Fibroblast of mammary gland (primary cell): ENCODE measurements at places on chromosomes 11 and 22.

GRCh38 chr22:16917144-16918003 lies 90.6 kb downstream of the GAB4 start:
- DNase-seq: peak; percentile 59

GRCh38 chr11:117836077-117836960 lies 11.8 kb upstream of the FXYD2 start:
- no peak for DNase-seq

GRCh38 chr11:69744435-69744834 lies 30.7 kb downstream of the FGF4 start:
- DNase-seq: peak; percentile 43

GRCh38 chr11:79691445-79691844 lies 250.6 kb upstream of the TENM4 start:
- no peak for DNase-seq

DNA sequence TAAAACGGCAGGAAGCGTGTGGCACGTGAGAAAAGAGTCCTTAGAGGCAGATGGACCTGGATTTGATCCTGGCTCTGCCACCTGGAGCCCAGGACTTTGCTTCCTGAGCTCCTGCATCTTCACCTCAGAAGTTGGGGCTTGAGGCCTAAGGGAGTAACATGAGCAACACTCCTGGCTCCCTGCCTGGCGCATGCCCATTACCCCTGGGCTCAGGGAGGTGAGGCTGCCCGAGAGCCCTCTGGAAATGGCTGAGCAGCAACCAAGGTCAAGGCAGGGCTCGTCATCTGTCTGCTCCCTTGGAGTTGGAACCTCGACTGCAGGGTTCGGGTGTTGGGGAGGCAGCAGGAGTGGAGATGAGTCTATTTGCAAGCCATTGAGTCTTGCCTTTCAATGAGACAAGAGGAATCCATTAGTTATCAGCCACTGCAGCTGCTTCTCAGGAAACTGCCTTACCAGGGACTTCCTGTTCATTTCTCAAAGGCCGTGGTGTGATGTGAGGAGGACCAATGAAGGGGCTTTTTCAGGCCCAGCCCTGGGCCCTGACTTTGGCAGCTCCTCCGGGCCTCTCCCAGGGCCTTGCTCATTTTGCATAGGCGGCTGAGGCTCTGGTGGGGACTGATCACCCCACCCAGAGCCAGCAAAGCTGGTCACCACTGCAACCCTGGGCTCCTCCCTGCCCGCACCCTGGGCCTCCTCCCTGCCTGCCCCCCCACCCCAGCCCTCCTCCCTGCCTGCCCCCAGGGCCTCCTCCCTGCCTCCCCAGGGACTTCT lies 6.4 kb downstream of the FADS2 start:
- peak; percentile 88 for DNase-seq

DNA sequence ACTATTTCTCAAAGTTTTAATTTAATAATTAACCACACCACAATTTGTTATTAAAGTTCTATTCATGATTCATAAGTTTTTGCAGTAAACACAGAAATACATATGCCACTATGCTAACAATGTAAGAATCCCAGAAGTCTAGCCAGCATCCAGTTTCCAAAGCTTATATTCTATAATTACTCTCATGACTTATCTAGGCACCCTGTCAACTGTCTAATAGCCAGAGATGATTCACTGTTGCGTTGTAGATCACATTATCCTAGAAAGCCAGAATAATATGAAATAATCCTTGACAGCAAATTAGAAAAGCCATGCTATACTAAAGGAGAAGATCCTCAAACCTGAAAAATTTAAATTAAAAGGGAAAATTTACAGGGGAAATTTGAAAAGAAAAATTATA lies 141.0 kb downstream of the SOX6 start:
- no peak for DNase-seq

- DNase-seq: peak; percentile 80
Measured at GRCh38 chr11:124801636-124802312, 1.6 kb upstream of the MSANTD2 start.

GRCh38 chr11:43969543-43969942 lies 27.1 kb downstream of the C11orf96 start:
- DNase-seq: peak; percentile 56

DNA sequence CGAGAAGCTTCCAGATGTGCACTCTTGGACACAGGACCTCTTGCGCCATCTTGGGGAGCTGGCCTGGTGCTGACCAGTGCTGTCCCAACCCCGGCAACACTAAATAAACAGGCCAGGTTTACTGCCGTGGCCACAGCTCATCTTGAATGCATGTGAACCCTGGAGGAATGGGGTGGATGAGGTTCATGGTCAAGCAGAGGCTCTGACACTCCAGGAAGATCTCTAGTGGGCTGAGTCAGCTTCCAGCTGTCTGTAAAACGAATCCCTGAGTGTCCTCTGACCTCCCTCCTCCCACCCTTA lies 51.8 kb downstream of the ALX4 start:
- DNase-seq: peak; percentile 71
